Activated CD4-positive, alpha-beta T cell treated with anti-CD3 and anti-CD28 coated beads for 24 hours (primary cell): ENCODE measurements at places on chromosomes 3 and 15.

- no peak for DNase-seq
These were observed 591 bp upstream of the SLC25A20 start for GRCh38 chr3:48899273-48899672.

GRCh38 chr3:181929501-181929900 lies 217.8 kb downstream of the SOX2 start:
- no peak for DNase-seq

DNA sequence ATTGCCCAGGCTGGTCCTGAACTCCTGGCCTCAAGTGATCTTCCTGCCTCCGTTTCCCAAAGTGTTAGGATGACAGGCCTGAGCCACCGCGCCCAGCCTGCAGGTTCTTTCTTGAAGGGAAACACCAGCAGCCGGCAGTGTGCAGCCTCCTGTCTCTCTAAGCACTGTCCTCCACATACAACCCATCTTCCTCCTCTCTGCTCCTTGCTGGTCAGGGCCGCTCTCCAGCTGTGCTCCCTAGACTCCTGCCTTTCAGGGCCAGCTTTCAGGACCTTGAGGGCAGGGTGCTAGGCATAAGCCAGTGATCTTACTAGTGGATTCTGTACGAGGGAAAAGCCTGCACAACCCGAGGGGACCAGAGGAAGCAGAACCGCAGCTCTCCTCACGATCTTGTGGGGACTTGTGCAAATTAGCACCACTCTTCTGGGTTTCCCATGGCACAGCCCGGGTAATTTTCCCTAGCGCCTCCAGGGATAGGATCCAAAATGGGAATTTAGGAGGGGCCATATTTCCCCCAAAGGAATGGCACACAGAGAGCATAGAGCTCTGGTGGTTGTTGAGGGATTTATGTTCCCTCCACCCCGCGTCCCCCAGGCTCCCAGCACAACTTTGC lies 18.2 kb upstream of the CORO2B start:
- no peak for DNase-seq

GRCh38 chr3:61637088-61638051 lies 76.0 kb downstream of the PTPRG start:
- DNase-seq: no peak

DNA sequence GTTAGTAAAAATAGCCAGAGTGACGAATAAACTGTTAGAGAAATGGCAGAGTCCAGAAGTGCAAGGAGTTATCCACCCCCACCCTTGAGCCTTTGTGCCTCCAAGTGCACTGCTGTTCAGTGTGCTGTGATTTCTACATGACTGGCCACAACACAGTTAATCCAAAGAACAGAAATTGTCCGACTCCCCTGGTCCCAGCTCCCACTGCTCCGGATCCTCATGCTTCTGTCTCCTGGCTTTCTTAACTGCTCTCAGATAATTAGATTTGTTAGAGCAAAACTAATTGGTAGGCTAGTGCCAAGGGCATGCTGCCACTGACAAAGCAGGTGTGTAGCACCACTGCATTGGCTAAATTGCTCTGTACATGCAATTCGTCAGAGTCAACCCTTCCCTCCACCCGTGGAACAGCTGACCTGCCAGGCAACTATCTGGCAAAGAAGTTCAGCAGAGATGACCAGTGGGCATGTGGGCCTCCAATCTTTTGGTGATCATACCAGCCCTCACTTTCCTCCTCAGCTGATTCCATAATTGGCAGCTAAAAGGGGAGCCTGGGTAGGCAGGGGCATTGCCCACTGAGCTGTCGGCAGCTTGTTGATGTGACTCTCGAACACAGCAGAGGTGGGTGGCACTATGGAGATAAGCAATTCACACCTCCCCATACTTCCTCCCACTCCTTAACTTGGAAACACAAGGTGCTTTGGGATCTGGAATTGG lies 18.9 kb upstream of the ACAP2 start:
- no peak for DNase-seq

DNA sequence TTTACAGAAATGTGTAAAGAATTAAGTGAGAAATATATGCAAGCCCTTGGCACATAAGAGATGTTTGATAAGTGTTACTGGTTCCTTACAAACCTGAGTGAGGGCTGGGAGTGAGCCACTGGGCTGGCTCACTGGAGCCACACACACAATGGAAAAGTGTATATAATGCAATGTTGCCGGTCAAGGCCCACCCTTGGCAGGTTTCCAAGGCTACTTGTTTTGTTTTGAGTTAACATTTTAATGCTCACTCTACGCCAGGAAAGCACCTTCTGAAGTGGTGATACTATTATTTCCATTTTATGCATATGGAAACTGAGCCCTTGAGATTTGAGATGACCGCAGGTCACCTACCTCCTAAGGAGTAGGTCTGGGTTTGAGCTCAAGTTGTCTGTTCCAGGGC lies 71.8 kb upstream of the FHIT start:
- no peak for DNase-seq

- DNase-seq: no peak
These were observed 363.4 kb downstream of the GAP43 start for GRCh38 chr3:115986555-115987207.

GRCh38 chr15:63532307-63532744 lies 27.9 kb downstream of the USP3 start:
- no peak for DNase-seq

- no peak for DNase-seq
These were observed 292.8 kb downstream of the MEX3B start for GRCh38 chr15:81752974-81753373.

DNA sequence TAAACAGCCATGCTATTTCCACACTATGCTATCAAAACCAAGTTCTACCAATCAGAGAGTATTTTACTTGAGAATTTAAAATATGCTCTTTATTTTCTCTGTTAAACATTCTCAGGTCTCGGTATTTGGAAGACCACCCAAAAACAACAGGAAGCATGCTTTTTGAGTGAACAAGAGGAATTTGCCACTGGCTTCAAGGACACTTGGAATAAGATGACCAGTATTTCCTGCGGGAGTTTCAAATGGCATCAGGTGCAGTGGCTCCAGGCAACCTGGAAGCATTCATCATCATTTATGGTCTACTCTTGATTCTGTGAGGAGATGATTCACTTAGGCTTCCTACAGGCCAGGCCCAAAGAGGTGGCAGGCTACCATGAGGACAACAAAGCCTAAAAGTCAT lies 305.7 kb upstream of the ATP11B start:
- no peak for DNase-seq

DNA sequence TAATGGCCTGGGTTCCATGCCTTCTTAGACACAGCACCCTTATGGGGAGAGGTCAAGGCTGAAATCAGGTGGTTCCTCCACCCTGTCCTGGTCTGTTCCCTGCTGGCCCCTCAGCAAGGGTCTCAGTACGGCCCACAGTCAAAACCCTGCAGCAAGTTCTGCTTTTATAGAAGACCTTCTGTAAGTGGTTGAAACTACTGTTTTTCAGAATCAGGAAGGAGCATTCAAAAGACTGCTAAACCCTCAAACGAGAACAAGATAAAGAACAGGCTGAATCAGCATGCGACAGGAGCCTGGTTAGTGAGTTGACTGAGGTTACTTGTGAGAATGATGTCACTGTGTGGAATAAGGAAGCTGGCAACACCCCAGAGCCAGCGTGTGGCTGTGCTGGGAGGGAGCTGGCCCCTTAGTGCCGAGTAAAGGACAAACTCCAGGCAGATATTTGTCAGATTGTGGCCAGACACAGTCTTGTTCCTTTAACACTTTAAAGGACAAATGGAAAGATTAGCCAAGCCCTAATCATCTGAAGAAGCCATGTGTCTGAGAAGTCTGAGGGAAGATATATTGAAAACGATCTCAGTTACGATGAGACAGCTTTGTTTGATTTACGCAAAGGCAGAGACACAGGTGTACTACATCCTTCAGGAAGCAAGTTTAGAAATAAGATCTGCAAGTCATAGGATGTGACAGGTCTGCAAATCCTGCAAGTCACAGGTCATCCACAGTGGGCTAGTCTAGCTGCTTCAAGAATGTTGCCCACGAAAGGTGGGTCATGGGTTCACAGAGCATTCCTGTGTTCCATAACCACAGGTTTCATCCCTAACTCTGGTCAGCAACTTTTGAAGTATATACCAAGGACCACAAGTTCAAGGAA lies 54.0 kb downstream of the B3GNT5 start:
- DNase-seq: peak; percentile 20
